ENCODE measurements at places on chromosomes 6 and 20.

DNA sequence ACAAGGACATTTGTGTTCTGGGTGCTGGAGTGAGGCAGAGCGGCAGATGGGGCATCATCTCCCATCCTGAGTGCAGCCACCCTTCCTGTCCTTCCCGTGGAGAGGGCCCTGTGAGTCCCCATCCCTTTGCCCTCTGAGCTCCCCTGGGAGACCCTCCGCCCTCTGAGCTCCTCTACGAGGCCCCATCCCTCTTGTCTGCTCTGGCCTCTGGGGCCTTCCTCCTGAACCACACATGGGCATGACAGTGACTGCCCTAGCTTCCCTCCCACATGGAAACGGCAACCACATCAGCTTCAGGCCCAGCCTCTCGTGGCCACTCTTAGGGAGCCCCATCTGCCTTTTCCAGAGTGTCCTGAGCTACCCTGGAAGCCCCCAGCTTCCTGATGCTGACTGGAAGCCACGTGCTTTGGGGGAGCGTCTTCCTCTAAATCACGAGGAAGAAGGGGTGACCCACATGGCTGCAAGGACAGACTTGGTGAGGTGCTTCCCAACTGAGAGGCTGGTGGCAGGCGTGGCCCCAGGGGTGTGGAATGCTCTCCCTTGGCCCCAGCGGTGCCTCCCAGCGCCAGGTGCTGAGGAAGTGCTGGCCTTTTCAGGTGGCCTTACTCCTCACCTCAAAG lies 52.6 kb downstream of the GINS1 start:
- no peak for DNase-seq

DNA sequence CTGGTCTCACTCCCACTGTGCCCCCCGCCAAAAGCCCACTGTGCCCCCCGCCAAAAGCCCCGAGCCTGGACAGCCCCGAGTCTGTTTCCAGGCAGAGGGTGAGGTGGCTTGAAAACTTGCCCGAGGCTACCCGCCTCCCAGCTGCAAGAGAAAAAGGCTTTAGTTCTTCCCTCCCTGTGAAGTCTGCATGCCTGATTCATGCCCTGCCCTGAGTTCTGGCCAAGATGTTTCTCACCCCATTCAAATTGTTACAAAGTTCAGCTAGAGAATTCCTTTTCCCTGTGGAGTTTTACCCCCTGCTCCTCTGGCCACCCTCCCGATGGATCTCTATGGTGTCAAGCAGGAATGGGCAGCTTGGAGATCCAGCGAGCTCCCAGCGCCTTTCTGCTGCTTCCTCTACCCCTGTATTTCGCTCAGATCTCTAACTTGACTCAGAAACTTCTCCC lies 298.8 kb upstream of the MAP3K7 start:
- no peak for DNase-seq

DNA sequence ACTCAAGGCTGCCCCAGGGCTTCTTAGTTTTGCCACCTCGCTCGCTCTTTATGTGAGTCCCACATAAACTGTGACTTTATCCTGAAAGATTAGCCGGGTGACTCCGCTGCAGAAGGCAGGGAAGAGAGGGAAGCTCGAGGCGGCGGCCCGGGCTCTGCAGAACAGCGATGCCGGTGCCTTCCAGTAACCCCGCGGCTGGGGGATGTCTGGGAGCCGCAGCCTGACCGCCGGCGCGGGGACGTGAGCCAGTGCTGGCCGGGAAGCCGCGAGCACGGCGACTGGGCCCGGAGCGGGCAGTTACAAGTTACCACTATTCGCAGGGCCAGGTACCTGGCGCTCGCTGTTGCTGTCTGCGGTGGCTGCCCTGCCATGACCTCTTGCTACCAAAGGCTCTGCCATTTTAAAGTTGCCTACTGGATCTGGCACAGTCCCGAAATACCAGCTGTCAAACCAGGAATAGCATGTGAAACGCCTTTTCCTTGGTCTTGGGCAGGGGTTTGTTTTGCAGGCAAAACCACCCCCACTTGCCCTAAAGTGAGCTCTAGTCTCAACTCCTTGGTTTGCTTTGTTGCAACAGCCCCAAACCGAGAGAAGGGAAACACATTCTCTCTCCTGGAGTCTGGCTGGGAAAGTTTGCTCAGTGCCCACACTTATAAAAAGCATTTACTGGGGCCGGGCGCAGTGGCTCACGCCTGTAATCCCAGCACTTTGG lies 124.0 kb upstream of the SLC2A12 start:
- DNase-seq: no peak

GRCh38 chr20:37468886-37469285 lies 52.2 kb upstream of the NNAT start:
- no peak for DNase-seq

- peak; percentile 50 for DNase-seq
Observed at GRCh38 chr6:112626468-112627082, 279.4 kb downstream of the RFPL4B start.

DNA sequence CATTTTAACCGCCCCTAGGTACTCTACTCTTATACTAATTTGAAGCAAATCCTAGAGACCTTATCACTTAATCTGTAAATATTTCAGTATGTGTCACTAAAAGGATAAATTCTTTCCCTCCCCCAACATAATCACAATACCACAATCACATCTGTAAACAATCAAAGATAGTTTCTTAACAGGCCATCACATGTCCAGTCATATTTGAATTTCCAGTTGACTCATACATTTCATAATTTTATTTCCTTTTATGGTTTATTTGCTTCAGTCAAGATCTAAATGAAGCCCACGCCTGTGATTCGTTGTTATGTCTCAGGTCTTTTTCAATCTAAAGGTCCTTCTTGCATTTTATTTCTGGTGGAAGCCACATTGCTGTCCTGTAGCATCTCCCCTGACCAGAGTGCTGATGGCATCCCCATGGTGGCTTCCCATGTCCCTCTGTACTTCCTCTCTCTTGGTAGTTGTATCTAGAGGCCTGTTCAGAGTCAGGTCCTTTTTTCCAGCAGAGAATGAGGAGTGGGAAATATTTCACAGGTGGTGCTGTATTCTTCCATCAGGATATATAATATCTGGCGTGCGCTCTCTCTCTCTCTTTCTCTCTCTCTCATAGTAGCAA lies 128.6 kb upstream of the SLC22A23 start:
- DNase-seq: peak; percentile 86

DNA sequence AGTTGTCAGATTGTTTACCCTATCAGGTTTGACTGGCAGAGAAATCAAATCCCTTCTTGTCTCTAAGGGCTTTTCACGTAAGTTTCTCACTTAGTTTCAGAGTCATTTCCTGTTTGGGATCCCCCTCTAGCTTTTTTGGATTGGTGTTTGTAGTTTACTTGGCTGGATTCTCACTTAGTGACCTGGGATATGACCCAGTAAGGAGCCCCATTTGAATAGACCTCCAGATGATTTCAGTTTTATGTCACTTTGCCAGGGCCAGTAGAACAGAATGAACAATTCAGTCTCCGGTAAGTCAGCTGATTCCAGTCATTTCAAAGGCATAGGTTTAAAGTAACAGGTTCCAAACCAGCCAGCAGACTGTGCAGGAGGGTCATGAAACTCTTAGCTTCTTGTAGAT lies 8.2 kb downstream of the FAM135A start:
- no peak for DNase-seq

DNA sequence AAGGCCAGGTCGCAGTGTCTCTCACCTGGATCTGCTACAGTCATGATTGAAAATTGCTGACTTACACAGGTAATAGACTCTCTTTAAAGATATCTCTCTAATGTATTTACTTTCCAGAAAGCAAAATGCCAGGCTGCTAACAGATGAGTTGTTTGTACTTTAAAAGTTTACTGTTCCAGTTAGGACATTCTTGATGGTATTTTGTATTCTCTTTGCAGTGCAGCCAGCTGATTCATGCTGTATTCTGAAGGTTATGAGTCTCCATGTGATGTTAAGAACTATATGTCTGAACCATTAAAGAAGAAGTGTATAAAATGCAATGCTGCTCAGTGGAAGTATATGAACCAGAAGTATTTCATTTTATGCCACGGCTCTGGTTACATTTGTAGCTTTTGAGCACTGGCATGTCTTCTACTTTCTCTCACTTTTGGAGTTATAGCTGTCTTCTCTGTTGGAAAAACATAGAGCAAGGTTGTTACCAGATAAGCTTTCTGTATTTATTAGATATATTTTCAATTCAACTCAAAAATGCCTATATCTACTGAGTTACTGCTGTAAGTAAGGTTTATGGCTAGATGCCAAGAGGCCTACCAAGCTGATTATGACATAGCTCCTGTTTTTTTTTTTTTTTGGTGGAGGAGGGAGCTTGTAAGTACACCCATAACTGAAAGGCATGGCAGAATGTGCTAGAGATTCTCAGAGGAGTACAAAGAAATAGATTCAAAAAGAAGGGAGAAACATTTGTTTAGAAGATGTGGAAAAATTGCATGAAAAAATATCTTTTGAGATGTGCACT lies 130.5 kb upstream of the MAN1A1 start:
- peak; percentile 41 for DNase-seq

- DNase-seq: no peak
Observed at GRCh38 chr6:158313989-158314388, 1.7 kb downstream of the TULP4 start.

DNA sequence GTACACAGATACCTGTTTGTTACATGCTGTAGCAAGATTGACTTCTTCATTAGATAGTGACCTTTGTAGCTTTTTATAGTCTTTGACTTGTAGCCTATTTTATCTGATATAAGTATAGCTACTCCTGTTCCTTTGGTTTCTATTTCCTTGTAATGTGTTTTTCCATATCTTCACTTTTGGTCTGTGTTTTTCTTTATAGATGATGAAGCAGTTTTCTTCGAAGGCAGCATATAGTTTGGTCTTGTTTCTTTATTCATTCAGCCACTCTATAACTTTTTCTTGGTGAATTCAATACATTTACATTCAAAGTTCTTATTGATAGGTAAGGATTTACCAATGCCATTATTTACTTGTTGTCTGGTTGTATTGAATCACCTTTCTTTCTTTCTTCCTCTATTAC lies 1357.3 kb upstream of the EYS start:
- no peak for DNase-seq

- DNase-seq: no peak
Observed at GRCh38 chr20:51022803-51023616, at the start of gene KCNG1. TSS of gene KCNG1 (minus strand) at chr20:51023107. CDS start at chr20:51010338, 12,769 bp downstream.

Data from AG09309 (cell line).